ENCODE measurements at places on chromosomes 6 and 20. TPM values are rescaled to one million over a fixed set of nuclear protein-coding genes. Genes with fewer than 3 reads are reported as not detected.

DNA sequence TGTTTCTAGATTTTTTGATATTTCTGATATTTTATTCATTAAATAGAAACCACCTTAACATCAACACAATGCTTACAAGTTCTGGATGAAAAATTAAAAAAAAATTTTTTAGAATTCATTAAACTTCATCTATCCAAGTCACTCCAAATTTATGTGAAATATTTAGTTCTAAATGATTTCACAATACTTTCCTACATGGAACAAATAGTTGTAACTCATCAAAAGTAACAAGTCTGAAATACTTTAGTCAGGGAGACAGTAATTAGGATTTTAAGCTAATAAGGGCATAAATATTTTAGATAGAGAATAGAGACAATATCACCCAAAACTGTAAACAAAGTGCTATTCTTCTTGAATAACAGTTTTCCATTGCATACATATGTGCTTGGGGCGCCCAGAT is 147.8 kb downstream of the HIVEP2 start:
- no peak overlapping the region for H3K4me3 ChIP-seq
- H3K4me1 ChIP-seq, result peaks cover 64% of the 10 kb centered on the region
- H3K36me3 ChIP-seq, result no peaks in the 10 kb centered on the region
- no peak overlapping the region for H3K27ac ChIP-seq
- DNase-seq, result no peak

GRCh38 chr6:122268394-122268793 is 131.1 kb upstream of the HSF2 start:
- no peaks in the 10 kb centered on the region for H3K36me3 ChIP-seq
- no peaks in the 10 kb centered on the region for H3K27me3 ChIP-seq
- H3K27ac ChIP-seq, result no peak overlapping the region
- H3K4me1 ChIP-seq, result no peaks in the 10 kb centered on the region
- no peak for DNase-seq

DNA sequence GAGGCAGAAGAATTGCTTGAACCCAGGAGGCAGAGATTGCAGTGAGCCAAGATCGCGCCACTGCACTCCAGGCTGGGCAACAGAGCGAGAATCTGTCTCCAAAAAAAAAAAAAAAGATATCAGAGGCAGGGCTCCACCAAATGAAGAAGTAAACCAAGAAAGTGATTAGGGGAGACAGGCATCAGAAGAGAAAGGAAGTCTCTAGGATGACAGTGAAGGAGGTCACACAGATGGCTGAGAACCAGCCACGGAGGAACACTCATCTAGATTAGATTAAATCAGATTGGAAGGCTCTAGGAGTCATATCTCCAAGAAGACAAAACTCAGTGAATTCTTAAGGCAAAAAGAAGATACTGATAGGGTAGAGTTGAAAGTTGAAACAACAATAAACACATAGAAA is 102.2 kb upstream of the CCDC28A start:
- H3K36me3 ChIP-seq, result no peaks in the 10 kb centered on the region
- no peak for DNase-seq
- no peak overlapping the region for H3K27ac ChIP-seq
- no peaks in the 10 kb centered on the region for H3K4me1 ChIP-seq
- no peaks in the 10 kb centered on the region for H3K27me3 ChIP-seq
- no peak overlapping the region for H3K4me3 ChIP-seq

DNA sequence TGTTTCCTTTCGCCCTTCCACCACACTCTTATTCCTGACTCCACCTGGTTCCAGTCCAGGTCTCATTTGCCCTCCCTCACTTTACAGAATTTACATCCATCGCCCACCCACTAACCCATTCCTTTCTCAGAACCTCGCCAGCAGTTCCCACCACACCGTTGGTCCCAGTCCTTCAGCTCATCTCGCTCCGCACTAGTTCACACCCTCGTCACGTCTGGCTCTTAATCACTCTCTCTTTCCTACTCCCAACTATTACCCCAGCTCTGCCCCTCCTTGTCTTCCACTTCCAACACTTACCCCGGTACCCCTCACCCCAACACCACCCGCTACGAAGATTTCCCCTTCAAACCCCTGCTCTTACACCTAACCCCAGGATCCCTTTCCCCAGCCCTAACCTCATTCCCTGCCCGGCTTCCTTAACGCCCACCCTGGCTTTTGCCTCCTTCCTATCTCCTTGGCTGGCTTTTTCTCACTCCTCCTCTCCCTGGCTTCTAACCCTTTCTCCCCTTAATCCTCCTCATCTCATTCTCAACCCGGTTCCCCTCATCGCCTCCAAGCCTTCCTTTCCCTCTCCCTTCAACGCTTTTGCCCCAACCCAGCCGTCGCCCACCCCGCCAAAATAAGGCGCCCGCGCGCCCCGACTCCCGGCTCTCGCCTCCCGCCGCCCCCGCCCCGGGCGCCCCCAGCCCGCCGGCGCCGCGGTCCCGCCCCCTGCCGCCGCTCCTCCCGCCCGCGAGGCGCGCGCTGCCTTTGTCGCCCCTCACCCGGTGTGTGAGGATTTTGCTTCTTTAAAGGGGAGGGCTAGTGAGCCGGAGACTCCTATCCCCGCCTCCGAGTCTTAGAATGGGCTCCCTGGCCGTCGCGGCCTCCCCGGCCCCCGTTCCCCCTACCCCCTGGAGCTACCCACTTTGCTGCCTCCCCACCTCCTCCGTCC is 542 bp downstream of the USP49 start:
- DNase-seq, result no peak
- H3K4me1 ChIP-seq, result peaks cover 23% of the 10 kb centered on the region
- peak overlapping the region; percentile 30 for H3K4me3 ChIP-seq
- no peaks in the 10 kb centered on the region for H3K27me3 ChIP-seq
- H3K36me3 ChIP-seq, result no peaks in the 10 kb centered on the region

DNA sequence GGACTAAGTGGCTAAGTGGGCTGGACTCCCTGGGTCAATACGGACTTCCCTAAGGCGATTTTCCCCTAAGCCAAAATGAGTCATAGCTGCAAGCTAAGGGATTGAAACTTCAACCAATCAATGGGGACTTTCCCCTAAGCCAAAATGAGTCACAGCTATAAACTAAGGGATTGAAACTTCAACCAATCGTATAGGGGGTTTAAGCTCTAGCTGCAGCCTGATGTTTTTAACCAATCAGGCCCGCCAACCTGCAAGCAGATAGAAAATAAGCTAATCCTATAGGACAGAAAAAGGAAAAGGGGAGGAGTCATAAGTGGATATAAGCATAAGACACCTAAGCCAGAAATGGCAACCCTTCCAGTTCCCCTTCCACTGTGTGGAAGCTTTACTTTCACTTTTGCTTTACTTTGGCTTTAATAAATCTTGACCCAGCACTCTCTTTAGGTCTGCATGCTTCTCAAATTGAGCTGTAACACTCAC is 655.0 kb upstream of the HS3ST5 start:
- H3K27me3 ChIP-seq, result no peaks in the 10 kb centered on the region
- no peaks in the 10 kb centered on the region for H3K36me3 ChIP-seq
- no peak overlapping the region for H3K27ac ChIP-seq
- H3K4me1 ChIP-seq, result no peaks in the 10 kb centered on the region

The TBX18 gene
- not detected for total RNA-seq

The SPINT4 gene
- not detected for total RNA-seq

- H3K36me3 ChIP-seq, result no peaks in the 10 kb centered on the region
- H3K27me3 ChIP-seq, result no peaks in the 10 kb centered on the region
- H3K27ac ChIP-seq, result no peak overlapping the region
- H3K4me3 ChIP-seq, result no peak overlapping the region
Measured at GRCh38 chr6:160190973-160191372, 67.6 kb downstream of the SLC22A2 start.

DNA sequence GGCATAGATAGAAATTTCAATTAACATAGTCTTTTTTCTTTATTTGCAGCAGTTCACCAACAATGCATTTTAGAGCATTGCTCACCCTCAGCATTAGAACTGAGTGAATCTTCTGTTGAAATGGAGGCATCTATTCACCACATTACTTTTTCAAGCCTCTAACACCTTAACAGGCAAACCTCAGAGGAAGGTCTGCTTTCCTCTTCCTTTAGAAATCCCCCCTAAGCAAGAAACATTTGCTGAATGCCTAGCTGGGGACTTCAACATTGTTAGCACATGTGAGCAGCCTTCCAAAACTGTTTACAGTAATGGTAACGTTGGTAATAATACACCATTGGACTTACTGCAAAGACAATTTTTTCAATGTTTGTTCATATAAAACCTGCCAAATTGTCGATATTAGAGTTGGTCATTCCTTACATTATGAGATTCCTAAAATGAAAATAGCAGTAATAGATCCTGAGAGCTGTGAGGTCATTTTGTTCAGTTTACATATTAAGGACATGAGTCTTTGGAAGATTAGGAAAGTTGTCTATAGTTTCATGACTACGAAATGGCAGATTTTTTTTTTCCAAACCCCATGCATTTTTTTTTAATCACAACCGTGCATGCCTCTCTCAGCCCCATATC is 20.6 kb upstream of the AKIRIN2 start:
- no peaks in the 10 kb centered on the region for H3K36me3 ChIP-seq
- DNase-seq, result no peak
- no peak overlapping the region for H3K4me3 ChIP-seq
- H3K4me1 ChIP-seq, result peaks cover 43% of the 10 kb centered on the region

The SCRT2 gene
- total RNA-seq, result not detected

- peaks cover 5% of the 10 kb centered on the region for H3K27me3 ChIP-seq
- H3K27ac ChIP-seq, result no peak overlapping the region
- DNase-seq, result no peak
- peaks cover 4% of the 10 kb centered on the region for H3K36me3 ChIP-seq
- peaks cover 8% of the 10 kb centered on the region for H3K4me1 ChIP-seq
Measured at GRCh38 chr6:43776799-43777776, 7.1 kb downstream of the VEGFA start.

GRCh38 chr20:21133917-21134622 is 8.2 kb downstream of the KIZ start:
- no peaks in the 10 kb centered on the region for H3K4me1 ChIP-seq
- no peaks in the 10 kb centered on the region for H3K27me3 ChIP-seq
- no peak for DNase-seq
- peaks cover 8% of the 10 kb centered on the region for H3K36me3 ChIP-seq
- no peak overlapping the region for H3K4me3 ChIP-seq

DNA sequence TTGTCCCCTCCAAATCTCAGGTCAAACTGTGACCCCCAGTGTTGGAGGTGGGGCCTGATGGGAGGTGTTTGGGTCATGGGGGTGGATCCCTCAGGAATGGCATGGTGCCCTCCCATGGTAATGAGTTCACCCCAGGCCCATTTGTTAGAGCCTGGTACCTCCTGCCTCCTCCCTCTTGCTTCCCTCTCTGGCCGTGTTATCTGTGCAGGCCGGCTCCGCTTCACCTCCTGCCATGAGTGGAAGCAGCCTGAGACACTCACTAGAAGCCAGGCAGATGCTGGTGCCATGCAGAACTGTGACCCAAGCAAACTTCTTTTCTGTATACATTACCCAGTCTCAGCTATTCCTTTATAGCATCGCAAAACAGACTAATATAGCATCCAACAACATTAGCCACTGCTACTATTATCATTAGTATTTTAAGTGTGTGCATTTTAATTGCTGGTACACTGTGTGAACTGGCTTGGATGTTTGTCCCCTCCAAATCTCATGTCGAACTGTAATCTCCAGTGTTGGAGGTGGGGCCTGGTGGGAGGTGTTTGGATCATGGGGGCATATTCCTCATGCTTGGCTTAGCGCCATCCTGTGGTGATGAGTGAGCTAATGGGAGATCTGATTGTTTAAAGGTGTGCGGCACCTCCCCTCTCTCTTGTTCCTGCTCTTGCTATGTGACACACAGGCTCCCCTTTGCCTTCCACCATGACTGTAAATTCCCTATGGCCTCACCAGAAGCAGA is 12.2 kb upstream of the OSER1 start:
- DNase-seq, result no peak
- no peaks in the 10 kb centered on the region for H3K27me3 ChIP-seq
- no peak overlapping the region for H3K27ac ChIP-seq
- no peaks in the 10 kb centered on the region for H3K36me3 ChIP-seq

The TMEM217 gene
- 1.4 TPM for total RNA-seq

The RAD21L1 gene
- total RNA-seq, result 0.78 TPM

Data from CD4-positive, alpha-beta memory T cell (primary cell).